ENCODE measurements at places on chromosomes 7 and 10. TPM values are rescaled to one million over a fixed set of nuclear protein-coding genes. Genes with fewer than 3 reads are reported as not detected.

Gene ATOH7
- total RNA-seq, result not detected

Gene EGFR
- total RNA-seq, result 25.1 TPM

Gene CCDC172
- not detected for total RNA-seq

Gene TUBB8
- not detected for total RNA-seq

Gene C10orf67
- 0.09 TPM for total RNA-seq

DNA sequence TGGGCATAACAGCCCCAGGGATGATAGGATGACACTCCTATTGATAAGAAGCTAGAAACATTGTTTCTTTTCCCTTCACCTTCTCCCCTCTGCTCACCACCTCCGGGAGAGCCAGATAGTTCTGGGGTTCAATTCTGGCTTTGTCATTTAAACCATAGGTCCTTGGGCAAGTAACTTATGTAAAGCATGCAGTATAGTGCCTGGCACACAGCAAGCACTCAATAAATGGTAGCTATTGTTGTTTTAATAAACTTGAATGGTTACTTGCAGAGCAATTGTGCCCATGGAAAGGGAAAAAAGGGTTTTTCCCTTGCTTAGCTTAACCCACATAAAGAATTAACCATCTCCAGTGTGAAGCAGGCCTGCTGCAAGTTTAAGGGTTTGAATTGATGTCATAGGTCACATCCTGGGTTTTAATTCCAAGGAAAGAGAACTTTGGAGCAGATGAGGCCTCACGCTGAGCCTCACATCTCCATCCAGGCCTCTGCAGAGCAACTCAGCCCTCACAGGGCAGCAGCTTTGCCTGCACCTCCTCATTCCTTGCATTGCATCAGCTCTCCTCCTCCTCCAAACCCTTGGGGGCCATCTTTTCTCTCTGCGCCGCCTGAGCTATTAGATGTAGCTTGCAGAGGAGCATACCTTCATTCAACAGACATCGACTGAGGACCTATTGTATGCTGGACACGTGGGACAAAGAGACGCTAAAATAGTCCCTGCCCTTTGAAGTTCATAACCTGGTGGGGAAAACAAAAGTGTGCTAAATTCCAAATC lies 22.9 kb downstream of the ZNF775 start:
- DNase-seq, result no peak

GRCh38 chr10:80542652-80543318 lies 5.1 kb downstream of the SH2D4B start:
- DNase-seq, result no peak

GRCh38 chr7:147170341-147171012 lies 1053.9 kb downstream of the CNTNAP2 start:
- DNase-seq, result no peak

- DNase-seq, result peak; percentile 50
Observed at GRCh38 chr7:77415823-77416620, at the start of gene GSAP. Gene GSAP (minus strand): TSS chr7:77416349. CDS start chr7:77416321, 28 bp downstream.

DNA sequence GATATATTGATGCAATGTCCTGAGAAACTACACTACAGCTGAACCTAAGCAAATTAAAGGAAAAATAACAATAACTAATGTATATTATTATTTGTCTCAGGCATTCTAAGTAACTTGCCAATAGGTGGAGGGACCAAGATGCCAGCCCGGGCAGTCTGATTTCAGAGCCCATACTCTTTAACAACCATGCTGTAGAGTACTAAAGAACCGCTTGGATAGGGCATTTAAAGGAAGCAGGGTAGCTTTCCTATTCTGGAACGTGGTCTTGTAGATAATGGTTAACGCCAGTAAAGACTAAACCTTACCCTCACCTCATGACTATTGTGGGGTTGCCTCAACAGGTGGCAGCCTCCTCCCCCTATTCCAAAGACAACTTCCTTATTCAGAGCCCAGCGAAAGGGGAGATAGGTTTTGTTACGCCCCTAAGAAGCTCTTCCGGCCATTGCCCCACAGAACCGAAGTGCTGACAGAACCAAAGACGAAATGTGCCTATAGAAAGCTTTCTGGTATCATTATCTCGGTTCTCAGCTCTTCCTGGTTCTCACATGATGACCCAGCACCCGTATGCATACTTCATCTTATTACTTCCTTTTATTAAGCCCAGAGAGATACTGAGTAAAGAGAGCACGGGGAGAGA lies 707 bp upstream of the C1GALT1 start:
- DNase-seq, result peak; percentile 16

DNA sequence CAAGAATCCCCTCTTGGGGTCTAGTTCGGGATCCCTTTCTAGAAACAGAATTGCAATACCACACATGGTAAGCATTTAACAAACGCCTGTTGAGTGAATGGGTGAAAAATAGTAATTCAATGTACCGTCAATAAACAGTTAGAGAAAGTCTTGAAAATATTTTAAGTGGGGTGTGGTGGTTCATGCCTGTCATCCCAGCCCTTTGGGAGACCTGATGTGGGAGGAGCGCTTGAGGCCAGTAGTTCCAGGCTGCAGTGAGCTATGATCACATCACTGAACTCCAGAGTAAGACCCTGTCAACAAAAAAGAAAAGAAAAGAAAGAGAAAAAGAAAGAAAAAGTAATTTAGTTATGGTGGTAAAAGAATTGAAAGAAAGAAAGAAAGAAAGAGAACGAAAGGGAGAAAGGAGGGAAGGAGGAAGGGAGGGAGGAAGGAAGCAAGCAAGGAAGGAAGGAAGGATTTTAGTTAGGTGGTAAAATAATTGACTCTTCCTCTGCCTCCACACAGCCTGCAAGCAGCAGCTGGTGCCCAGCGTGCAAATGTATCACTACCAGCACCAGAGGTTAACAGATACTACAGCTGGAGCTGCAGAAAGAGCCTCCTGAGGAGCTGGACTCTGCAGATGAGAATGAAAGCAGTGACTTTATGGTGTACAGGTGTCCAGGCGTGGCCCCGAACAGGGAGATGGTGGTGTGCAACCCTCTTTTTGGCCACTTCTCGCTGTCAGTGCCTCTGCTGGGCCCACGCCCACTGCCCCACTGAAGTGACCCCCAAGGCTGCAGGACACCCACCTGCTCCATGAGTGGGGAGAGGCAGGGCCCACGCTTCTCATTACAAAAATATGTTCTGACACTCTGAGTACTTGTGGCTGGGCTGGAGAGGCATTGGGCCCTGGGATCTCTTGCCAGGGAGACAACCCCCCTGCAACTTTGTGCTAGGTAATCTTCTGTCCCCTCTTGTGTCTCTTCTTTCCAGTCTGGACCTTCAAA lies 135.4 kb downstream of the BAMBI start:
- DNase-seq, result no peak

GRCh38 chr10:97331153-97331703 lies 3.3 kb downstream of the FRAT2 start:
- no peak for DNase-seq

DNA sequence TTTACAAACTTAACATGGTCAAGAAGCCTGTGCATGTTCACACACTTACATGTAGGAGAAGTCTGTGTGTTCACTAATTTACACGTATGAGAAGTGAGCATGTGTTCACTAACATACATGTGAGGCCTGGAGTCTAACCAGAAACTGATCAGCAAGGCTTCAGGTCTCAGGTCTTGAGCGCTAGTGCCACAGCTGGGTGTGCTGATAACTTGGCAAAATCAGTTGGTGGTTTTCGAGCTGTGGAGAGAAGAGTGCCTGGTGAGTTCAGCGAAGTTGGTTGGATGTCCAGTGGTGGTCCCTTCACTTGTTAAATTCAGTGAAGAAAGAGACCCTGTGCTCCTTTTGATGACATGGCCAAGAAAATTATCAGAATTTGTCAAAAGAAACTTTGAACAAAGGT lies 98.7 kb downstream of the CELF2 start:
- no peak for DNase-seq

DNA sequence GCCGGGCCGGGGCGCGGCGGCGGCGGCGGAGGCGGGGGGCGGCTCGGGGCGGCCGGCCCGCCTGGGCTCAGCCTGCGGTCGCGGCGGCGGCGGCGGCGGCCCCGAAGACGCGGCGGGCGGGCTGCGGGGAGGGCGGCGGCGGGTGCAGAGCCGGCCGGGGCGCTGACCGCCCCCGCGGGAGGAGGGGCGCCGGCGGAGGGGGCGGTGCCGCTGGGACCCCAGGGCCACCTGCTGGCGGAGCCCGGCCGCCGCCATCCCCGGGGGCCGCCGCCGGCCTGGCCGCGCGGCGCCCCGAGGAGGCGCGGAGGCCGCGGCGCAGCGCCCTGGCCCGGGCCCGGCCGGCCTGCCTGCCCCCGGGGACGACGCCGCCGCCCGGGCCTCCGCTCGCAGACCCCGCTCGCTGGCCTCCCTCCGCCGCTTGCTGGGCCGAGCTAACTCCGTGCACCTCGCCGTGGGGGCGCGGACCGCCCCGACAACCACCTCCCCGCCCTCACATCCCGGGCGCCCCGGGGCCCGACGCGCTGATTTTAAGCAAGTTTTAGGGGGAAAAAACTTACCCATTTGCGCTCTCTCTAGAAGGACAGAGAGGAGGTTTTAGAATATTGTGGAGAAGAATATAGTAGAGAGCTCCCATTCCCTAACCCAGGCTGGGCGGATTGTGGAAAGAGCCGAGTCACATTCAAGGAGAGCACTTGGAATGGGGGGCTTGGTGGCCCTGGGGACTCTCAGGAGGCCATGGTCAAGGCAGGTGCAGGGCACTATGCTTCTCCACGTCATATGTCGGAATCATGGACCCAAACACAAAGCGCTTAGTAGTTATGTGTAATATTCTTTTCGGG lies at the start of gene BEND7:
BEND7 (minus strand) TSS at position 140 of the 839 bp plus-strand sequence. CDS start 481 bp downstream, outside the sequence.
- DNase-seq, result peak; percentile 28

DNA sequence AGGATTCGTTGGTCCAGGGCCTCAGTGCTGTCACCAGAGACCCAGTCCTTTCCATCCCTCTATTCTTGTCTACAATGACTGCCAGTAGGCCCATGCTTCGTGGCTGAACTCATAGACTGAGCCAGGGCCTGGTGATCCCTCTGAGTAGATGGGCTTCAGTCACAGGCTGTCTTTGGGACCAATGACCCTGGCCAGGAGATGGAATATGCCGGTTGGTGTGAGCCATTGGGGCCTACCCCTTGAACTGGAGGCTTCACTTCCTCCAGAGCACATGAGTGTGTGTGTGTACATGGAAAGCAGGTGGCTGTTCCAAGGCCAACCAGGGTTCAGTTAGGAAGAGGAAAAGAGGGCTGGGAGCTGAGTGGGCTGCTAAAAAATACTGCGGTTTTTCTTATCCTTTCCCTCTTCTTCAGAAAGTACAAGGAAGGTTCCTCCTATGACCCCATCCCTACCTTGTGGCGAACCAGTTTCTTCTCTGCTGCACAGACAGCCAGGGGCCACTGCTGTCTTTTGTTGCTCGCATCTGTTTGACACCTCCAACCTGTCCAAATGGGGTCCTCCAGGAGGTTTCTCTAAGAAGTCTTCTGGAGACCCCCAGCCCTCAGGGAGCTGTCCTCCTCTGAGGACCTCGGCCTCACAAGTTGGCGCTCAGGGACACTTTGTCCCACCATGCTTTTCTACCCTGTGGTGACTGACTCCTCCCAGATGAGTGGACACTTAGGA lies 36.6 kb downstream of the ADRA2A start:
- no peak for DNase-seq

- DNase-seq, result no peak
Observed at GRCh38 chr10:95352684-95353083, 61.9 kb upstream of the PDLIM1 start.

DNA sequence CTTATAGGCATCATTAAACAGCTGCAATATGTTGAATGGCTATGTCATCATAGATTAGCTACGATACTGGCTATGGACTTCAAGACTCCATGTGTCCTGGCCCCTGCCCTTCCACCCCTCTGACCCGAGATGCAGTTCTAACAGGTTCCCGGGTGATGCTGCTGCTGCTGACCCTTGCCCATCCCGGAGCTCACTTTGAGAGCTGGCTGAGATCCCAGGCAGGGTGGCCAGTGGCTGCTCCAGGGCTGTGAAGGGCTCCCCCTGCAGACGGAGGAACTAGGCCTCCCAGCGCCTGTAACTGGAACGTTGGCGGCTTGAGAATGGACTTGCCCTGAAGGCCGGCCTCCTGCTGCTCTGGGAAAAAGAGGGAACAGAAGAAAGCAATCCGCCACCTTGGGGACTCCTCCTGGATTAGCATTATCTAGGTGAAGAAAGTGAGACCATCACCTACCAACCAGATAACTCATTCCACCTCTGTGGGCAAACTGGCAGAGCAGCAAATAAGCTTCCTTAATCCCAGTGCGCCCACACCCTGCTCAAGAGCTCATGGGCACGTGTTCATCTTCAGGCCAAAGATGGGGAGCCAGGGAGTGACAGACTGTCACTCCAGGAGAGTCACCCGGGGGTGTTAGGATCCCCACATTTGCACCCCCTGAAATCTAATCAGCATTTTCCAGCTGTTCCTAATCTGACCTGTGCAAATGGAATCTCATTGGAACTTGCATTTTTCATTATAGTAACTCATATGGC lies 56.8 kb downstream of the PARP12 start:
- no peak for DNase-seq

GRCh38 chr7:55527307-55527706 lies 45.0 kb downstream of the VOPP1 start:
- no peak for DNase-seq

- no peak for DNase-seq
Observed at GRCh38 chr7:476736-477360, 42.8 kb downstream of the PDGFA start.

GRCh38 chr10:48461623-48462481 lies 143.0 kb downstream of the ARHGAP22 start:
- no peak for DNase-seq

DNA sequence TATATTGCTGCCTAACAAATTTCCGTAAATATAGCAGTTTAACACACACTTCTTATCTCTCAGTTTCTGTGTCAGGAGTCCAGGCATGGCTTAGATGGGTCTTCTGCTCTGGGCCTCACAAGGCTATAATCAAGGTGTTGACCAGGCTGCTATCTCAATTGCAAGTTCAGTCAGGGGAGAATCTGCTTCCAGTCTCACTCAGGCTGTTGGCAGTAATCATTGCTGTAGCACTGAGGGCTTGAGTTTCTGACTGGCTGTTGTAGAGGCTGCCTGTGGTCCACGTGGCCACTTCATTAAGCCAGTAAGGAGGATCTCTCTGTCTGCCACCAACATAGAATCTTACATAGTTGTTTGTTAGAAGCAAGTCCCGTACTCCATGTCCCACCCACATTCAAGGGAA lies 138.4 kb downstream of the ST7 start:
- no peak for DNase-seq

GRCh38 chr7:28575241-28575643 lies 162.9 kb downstream of the CREB5 start:
- DNase-seq, result no peak

GRCh38 chr7:48182718-48183369 lies 11.6 kb downstream of the ABCA13 start:
- DNase-seq, result no peak

Data from NCI-H460 (cell line).